ENCODE measurements at places on chromosomes 6 and 20. TPM values are rescaled to one million over a fixed set of nuclear protein-coding genes. Genes with fewer than 3 reads are reported as not detected.

NMBR gene
- 0.18 TPM for total RNA-seq

MROH8 gene
- 4.0 TPM for total RNA-seq

PAX1 gene
- total RNA-seq: not detected

ZSCAN31 gene
- total RNA-seq: 10.7 TPM

ULBP1 gene
- 1.7 TPM for total RNA-seq

GPR6 gene
- not detected for total RNA-seq

TTLL9 gene
- total RNA-seq: 8.9 TPM

GNAS-AS1 gene
- 1.9 TPM for total RNA-seq

C4B gene
- 168 TPM for total RNA-seq

DNA sequence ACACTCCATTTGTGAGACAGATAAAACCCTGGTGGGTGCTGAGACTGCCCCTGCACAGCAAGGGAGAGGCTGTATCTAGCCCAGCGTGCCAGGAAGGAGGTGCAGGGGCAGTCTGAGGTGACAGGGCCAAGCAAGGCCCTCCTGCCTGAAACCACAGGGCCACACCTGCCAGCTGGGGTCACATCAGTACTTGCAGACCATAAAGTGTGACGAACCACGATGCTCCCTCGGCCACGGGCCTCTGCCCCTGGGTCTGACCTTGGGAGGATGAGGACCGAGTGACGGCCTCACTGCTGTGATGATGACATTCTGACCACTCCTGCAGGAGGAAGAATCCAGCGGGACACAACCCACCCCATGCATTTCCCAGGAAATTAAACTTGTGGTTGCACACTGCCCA is 75.1 kb downstream of the NINL start:
- no peak for DNase-seq

- DNase-seq: no peak
Measured at GRCh38 chr6:54248994-54249393, 59.2 kb upstream of the TINAG start.

GRCh38 chr6:106053484-106054205 is 32.5 kb upstream of the PRDM1 start:
- DNase-seq: no peak

DNA sequence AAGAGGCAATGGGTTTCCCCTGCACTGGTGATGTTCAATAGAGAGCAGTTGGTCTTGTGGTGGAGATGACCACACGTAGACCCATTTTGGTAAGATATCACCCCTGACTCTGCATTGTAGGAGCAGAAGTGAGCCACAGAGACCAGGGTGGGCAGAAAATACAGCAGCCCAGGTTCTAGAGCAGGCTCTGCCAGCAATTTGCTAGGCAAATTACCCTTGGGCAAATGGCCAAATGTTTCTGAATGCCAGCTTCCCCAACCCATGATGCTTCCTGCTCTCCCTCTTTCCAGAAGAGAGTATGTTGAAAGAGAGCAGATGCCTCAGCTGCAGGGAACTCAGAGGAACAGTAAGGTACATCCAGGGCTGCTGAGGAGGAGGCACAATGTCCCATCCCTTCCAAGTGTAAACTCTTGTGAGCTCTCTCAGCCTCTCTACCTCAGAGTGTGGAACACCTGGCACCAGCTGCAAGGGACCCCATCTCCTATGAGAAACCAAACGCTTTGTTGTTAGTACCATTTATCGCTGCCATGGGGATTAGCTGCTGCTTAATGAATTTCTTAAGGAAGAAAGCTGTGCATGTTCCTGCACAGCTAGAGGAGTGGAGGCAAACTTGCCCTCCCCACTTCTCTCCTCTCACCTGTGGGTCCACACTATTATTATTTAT is 317.5 kb upstream of the MOCS1 start:
- DNase-seq: no peak

- DNase-seq: no peak
Measured at GRCh38 chr6:101451981-101452380, 58.5 kb downstream of the GRIK2 start.

- peak; percentile 36 for DNase-seq
Measured at GRCh38 chr20:20759132-20759531, 46.7 kb upstream of the RALGAPA2 start.

DNA sequence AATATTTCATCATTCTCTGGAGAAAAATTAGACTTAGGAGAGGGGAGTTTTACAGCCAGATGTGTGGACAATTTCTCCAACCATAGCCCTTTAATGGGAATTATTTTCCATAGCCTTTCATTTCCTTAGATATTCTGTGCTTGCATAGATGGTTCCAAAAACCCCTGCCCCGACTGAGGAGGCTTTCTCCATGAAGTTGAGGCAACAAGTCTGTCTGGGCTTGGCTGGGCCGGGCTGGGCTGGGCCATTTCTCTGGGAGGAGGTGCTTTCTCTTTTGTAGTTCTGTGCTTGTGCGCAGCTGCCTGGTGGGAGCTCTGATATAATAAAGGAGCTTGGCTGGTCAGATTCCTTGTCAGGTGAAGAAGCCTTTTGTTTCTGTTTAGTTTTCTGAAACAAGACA is 71.4 kb downstream of the SOBP start:
- DNase-seq: no peak

DNA sequence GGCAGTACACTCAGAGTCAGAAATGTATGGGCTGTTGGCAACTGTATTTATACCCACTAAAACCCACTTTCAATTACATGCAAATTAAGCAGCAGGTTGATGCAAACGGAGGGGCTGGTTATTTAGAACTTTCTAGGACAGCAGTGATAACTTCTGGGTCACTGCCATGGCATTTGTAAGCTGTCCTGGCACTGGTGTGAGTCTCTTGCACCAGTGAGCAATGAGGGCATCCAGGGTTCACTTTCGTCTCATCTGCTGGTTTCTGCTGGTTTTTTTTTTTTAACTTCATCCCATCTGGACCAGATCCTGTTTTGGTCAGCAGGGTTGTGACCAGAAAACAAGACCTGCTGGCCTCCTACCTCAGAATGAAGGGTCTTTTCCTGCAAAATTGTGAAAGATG is 49.2 kb downstream of the CDH26 start:
- peak; percentile 50 for DNase-seq

DNA sequence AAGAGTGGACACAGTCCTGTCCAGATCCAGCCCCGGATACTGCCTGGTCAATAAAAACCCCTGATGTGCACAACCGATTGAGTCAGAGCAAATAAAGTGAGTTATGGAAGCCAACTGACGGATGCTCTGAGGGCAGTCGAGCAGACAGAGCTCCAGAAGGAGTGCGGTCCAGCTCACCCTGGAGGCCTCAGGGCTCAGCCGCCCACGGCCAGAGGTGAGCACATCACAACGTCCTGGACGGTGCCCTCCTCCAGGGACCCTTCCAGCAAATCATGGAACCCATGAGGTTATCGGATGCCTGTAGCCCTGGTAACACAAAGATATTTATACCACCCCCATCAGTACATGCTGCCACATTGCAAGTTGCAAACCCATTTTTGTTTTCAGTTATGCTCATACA is 44.0 kb upstream of the SMOC2 start:
- no peak for DNase-seq

DNA sequence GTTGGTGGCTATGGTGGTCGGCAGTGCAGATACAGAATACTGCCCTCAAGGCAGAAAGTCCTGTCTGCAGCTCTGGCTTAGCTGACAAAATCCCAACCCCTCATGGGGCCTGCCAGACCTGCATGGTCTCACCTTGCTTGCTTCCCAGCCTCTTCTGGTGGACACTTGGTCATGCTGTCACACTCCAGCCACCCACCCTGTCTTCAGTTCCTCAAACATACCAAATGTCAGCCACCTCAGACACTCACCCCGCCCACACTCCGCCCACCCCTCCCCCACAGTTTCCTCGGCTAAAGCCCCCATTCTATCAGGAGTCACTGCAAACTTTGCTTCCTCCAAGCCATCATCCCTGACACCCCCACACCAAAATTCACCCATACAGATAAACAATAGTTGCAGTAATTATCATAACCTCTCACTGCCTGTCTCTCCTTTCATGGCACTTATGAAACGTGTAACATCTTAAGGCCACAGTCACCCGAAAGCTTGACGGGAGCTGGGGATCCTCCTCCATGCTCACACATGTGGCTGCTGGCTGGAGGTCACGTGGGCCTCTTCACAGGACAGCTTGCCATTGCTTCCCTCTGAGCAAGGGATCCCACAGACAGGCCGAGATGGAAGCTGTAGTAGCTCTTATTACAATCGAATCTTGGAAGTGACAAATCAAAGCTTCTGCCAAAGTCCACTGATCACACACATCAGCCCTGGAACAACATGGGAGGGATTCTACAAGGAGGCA is 202.2 kb downstream of the PTPRT start:
- DNase-seq: no peak

GRCh38 chr6:132487762-132488161 is 25.2 kb downstream of the STX7 start:
- DNase-seq: no peak

DNA sequence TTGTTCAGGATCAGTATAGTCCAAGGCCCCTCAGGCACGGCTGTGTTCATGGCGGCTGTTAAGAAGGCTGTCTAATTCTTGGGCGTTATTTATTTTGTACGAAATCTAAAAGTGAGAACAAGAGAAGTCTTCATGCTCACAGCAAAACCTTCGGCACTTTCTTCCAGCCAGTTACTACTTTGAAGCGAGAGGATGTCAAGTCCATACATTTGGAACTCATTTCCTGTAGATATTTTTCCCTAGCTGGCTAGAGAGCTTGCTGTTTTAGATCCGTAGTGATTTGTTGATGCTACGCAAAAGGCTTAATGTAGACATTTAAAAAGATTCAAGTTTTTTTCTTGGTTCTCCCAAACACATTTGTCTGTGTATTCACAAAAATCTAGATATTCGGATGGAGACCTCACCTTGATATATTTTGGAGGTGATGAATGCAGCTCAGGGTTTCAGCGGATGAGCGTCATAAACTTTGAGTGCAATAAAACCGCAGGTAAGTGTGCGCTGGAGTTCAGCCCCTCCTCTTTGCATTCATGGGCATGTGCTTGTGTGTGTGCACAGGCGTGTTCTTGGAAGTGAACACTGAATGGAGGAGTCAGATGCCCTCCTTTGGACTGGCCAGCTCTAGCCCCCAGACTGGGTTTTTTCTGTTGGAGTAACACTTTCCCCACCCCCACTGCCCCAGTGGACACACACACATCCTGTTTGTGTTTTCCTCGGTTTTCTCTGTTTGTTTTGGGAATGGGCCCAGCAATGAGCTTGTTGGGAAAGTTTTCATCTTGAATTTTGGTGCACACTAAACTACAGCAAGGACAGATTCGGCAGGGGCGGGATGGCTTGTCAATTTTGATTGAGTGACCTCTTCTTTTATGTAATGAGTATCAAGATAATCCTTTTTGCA is 65.4 kb downstream of the IGF2R start:
- no peak for DNase-seq

GRCh38 chr6:46042355-46042999 is 26.8 kb upstream of the CLIC5 start:
- DNase-seq: no peak

- peak; percentile 71 for DNase-seq
Measured at GRCh38 chr6:125974214-125974866, 12.0 kb upstream of the TRMT11 start.

- no peak for DNase-seq
Measured at GRCh38 chr6:35876902-35877301, 44.0 kb downstream of the SRPK1 start.

Measured in lung (tissue), 17 donors.